CD8-positive, alpha-beta T cell (primary cell): ENCODE measurements at places on chromosomes 7 and 10.

DNA sequence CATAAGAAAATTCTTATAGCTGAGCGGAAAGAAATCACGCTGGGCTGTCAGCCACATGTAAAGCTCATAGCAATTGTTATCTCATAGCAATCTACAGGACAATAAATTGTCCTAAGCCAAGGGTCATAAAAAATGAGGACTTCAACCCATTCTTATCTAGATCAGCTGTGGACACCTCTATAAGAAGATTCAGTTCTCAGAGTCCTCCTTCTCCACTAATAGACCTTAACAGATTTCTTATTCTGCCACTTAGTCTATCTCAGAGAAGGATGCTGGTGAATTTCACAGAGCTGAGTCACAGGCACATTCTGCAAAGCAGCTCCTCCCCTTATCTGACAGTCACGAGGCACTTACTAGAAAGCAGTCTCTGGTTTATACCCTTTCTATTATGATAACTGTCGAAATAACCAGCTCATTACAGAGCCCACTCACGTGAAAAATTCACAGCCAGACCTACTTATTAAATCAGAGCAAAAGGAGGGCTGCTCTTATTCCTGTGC lies 185.3 kb upstream of the PCLO start:
- DNase-seq = no peak

DNA sequence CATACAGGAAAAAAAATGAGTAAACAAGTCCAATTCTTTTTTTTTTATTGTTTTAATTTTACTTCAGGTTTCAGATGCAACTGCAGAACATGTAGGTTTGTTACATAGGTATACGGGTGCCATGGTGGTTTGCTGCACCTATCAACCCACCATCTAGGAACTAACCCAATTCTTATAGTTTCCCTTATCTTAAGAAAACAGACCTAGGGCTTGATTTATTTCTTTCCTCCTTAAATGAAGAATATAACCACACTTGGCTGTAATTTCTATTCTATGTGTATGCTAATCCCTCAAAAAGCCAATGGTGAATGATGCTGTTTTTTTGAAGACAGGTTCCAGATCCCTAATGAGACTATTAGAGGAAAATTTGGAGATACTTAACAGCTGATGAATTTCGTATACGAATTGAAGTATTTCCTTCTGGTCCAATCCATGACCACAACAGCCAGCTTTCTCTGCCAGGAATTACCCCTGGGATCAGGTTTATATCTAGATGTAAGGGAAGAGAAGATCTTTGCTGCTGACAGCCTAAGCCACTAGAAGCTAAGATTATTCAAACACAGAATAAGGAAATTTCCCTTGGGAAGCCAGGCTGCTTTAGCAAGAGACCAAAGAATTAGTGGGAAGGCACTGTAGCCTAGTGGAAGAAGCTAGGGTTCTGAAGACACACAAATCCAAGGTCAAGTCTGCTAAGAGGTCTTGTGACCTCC lies 115.8 kb downstream of the INHBA start:
- no peak for DNase-seq

- no peak for DNase-seq
Measured at GRCh38 chr7:91398341-91398740, 134.1 kb downstream of the FZD1 start.

DNA sequence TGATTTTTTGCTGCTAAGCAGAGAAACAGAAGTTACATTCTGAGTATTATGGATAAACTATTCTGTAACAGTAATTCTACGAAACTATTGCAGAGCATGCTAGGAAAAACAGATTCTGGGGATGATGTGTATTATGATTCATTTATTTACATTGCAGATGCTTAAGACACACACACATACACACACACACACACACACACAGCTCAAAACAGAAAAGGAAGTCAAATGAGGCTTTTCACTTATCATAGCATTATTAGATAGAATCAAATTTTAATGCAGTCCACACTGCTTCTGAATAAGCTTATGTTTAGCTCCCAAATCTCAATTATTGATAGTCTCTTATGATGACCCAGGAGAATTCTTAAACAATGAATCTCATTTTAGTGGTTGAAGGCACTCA lies 307.2 kb downstream of the HGF start:
- DNase-seq = no peak

GRCh38 chr10:92740762-92741161 lies 51.0 kb downstream of the HHEX start:
- no peak for DNase-seq

- DNase-seq = no peak
Measured at GRCh38 chr7:47049234-47049774, 532.6 kb downstream of the TNS3 start.

- no peak for DNase-seq
Measured at GRCh38 chr7:40810274-40810673, 675.5 kb downstream of the SUGCT start.

DNA sequence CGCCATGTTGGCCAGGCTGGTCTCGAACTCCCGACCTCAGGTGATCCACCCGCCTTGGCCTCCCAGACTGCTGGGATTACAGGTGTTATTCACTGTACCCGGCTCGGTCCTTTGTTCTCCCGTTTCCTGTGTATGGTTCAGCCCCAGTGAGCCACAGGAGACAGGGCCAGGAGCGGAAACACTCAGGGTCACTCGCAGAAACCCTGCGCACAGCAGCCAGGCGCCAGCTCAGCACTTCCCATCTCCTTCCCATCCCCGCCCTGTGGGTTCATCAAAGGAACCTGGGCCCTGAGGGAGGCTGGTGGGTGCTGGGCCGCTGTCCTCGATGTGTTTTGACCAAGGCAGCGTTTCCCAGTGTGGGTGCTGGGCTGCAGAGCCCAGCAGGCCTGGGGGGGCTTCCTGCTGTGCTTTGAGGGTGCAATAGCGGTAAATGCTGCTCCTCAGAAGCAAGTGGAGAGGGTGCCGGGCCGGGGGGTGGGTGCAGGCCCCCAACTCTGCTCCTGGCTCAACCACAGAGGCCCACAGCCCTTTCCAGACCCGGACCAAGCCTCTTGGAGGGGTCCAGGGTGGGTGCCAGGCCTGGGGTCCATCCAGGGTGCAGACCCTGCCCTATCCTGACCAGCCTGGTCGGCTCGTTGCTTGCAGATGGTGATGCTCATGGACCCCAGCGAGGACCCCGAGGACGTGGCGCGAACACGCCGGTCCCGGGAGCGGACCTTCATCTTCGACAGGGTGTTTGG lies 15.3 kb upstream of the CHST12 start:
- DNase-seq = no peak

GRCh38 chr7:155674556-155674955 lies 30.1 kb downstream of the RBM33 start:
- DNase-seq = no peak

DNA sequence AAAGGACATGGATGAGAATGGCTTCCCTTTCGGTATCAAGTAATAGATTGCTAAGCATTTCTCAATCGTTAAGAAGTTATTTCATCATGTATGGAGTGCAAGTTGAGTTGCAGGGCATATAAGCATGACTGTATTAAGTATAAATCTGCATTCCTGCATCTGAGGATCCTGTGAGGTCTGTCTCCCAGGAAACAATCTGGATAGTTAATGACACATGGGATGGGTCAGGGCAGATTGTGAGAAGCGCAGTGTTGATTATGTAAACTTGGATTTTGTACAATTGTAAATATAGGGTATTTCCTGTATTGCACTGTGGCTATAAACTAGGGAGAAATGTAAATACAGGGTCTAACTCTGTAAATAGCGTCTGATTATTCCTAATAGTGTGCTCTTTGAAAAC lies 102.6 kb downstream of the PLXDC2 start:
- no peak for DNase-seq

- DNase-seq = no peak
Measured at GRCh38 chr10:13953371-13953770, 366.6 kb downstream of the PRPF18 start.

DNA sequence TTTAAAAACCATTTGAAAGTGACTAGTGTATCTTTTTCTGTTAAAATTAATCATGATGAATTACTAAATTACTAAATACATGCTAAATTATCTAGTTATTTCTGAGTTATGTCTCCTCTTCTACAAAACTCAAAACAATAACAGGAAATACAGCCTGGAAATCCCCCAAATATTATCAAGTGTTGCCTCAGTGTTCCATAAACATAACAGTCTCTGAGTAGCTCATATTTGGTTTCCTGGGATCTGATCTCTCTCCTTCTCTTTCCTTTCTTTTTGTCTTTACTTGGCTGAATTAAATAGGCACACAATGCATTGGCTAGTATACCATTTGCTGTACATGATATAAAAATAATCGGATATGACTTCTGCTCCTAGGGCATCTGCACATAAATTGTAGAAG lies 277.6 kb upstream of the IGFBP3 start:
- DNase-seq = no peak

GRCh38 chr7:41763626-41764025 lies 60.7 kb upstream of the INHBA start:
- DNase-seq = no peak

GRCh38 chr7:130071701-130072622 lies 1.6 kb downstream of the KLHDC10 start:
- peak; percentile 57 for DNase-seq

DNA sequence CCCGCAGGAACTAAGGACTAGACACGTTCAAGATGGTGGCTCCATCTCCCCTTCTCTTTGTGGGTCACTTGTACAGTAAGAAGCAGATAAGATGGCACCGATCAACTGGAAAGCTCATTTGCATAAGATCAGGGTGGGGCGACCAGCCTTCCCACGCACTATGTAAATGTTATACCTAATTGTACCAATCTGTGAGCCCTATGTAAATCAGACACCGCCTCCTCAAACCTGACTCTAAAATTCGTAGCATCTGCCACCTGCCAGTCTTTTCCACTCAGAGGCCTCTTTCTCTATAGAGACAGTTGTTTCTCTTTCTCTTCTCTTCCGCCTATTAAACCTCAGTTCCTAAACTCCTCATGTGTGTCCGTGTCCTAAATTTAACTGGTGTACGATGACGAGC lies 324.5 kb downstream of the PHF14 start:
- no peak for DNase-seq

DNA sequence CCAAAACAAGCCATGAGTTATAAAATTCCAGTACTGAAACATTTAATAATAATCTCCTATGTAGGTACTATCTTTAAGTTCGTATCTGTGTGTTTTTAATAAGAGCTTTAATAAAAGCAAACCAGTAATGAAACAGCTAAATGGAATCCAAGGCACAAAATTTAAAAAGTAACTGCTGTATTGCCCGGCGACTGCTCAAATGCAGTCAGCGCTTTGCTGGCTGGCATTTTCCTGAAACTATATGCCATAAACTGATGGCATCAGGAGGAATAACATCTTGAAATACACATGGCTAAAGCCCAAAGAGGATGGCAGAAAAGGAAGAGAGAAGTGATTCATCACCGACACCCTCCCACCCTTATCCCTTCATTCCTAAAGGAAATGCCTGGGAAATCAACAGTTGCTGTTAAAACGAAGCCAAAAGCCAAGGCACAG lies 133.1 kb downstream of the CUBN start:
- DNase-seq = no peak

- DNase-seq = no peak
Measured at GRCh38 chr7:43119371-43120075, 7.1 kb downstream of the HECW1 start.

DNA sequence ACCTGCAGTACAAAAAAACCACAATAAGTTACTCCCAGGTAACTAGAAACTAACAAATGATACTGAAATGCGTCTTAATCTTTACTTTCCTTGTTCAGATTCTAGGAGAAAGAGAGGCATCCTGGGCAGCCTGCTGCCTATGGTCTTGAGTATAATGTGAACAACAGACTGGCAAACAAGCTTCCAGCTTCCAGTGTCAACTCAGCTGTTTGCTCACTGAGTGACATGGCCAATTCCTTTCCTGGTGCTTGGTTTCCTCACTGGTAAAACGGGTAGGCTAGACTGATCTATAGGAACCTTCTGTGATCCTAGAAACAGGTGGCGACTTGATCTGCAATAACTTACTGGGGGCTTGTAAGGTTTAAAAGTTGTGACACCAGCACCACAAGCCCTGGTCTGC lies 10.1 kb downstream of the POLR3A start:
- DNase-seq = no peak

- no peak for DNase-seq
Measured at GRCh38 chr7:44159824-44160630, 18.9 kb upstream of the MYL7 start.

DNA sequence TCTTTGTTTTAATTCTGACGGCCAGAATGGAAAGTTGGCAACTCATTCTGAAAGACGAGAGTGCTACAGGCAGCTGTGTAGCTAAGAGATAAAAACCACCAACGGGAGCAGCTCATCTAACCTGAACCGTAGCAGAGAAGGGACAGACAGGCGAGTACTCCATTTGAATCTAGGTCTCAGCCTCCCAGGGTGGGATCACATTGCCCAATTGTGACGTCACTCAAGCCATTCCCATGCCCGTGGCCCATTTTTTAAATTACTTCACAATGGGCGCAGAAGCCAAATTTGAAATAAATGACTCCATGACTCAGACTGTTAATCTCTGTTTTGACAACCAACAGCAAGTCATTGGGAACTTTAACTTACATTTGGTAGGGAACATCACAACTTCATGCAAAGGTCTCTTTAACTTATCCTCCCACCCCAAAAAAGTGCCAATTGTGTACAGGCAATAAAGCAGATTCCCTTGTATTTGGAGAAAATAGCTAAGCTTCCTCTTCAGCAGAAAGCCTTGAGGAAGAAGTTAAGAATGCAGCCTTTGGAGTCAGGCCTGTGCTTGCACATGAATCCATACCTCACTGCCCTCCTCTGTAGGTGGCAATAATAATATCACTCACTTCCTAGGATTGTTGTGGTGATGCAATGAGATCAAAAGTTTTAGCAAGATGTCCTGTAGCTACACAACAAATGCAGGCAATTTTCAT lies 93.2 kb upstream of the KIF5B start:
- DNase-seq = no peak

- no peak for DNase-seq
Measured at GRCh38 chr10:26211781-26212444, 4.7 kb upstream of the GAD2 start.
